DMS 273 treated with DMSO at 0.1 percent for 48 hours (cell line): ENCODE measurements at places on chromosomes 7 and 10.

DNA sequence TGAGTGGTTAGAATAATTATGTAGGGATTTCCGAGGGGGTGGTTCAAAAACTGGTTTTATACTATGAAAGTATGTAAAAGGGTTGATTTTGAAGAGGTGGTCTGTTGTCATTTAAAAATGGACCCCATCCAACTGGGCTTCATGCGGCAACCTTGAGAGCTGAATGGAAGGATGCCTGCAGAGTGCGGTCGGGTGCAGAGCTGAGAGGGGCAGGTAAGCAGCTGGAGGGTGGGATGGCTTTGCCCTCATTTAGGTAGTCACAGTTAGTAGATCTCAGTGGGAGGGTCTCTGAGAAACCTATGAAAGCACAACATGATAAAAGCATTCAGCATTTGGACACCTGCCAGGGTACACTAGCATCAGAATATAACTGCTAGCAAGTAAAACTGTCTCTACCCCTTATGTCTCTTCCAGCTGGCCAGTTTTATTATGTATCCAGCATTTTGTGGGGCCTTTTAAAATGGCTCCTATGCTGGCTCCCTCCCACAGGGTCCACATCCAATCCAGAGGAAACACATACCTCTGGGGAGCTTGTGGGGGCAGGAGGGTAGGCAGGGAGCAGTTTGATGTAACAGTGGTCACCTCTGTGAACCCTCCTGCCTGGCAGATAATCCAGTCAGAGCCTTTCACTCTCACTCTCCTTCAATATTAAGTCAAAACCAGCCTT lies 75.9 kb upstream of the MAGI2 start:
- DNase-seq, result no peak

DNA sequence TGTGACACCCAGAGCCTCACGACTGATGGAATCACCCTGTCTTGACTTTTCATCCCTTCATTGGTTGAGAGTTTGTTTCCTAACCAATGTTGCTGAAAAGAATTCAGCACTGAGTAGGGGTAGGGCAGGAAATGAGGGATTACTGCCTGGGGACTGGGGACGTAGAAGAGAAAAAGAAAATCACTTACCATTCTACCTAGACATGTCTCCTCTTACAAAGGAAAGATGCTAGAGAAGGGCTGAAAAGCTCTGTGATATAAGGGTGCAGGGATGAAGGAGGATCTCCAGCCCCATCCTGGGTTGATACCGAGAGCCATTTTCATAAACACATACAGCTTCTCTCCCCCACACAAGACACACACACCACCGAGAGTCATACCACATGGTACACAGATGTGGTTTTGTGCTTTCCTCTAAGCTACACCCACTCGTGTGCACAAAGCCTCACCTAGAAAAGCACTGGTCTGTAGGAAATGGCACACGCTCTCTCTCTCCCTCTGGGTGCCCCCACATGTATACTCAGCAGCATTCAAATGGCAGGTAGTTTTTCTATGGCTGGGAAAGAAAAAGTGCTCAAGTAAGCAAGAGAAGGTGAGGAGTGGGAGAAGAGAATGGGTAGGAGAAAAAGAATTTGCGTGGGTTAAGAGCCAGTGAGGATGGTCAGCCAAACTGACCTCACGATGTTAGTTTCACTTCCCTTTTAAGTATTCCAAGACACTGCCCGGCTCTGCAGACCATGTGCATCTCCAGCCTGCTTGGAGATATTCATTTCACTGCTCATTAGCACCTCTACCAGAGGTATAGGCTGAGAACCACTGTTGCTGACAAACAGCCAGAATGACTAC lies 85.8 kb downstream of the CALD1 start:
- DNase-seq, result no peak

DNA sequence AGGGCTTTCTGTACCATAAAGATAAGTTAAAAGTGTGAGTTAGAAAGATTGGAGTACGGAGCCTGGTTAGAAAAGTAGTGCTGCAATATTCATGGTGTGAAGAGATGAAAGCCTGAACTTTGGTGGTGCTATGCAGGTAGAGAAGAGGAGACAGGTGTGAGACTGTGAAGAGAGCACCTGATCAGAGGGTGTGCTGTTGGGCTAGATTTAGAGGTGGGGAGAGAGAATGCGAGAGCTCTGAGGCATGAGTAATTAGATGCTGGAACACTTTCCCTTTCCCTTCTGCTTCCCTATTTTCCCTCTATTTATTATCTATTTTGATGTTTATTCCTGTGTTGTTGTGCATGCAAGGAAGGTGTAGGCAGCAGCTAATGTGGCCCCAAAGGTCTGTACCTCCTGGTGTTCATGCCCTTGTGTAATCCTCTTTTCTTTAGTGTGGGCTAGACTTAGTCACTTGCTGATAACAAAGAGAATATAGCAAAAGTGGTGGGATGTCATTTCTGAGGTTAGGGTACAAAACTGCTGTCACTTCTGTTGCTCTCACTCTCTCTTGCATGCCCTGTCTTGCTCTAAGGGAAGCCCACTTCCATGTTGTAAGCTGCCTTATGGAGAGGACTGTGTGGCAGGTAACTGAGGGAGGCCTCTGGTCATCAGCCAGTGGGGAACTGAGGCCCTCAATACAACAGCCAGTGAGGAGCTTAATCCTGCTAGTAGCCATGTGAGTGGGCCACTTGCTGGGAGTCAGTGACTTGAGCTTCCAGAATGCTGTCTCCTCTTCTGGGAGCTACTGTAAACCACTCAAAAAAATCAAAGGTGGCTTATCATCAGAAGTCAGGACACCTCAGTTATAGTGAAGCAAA lies 2.6 kb upstream of the ATXN7L1 start:
- DNase-seq, result no peak

DNA sequence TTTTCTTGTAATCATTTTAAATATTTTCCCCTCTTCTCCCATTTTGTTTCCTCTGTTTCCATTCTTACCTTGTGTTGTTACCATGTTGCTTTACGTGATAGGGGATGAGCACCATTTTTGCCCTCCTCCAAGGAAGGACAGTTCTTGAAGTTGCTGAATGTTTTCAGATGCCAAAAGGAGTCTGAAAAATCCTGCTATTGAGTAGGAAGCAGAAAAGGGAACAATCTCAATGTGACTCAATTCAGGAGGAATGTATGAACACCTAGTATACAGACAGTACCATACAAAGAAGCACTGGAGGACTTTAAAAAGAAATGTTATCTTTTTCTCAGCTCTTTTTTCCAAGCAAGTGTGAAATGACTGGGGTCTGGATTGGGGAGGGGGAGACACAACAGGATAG lies 5.1 kb upstream of the NAMPT start:
- no peak for DNase-seq

DNA sequence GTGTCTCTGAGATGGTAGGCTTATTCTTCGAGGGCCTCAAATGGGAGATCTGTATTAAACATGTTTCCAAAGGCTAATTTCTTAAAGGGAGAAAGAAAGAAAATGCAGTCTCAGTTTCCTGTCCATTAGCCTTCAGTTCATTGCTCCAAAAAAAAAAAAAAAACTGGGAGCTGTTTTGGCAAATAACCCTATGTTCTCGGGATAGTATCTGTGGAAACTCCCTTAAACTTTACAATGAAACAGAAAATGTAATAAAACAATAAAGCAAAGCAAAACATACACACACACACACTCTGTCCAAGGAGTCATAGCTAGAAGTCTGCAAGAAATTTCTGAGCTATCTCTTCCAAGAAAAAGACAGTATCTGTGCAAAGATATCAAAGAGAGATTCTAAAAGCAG lies 172.5 kb upstream of the CELF2 start:
- DNase-seq, result no peak

DNA sequence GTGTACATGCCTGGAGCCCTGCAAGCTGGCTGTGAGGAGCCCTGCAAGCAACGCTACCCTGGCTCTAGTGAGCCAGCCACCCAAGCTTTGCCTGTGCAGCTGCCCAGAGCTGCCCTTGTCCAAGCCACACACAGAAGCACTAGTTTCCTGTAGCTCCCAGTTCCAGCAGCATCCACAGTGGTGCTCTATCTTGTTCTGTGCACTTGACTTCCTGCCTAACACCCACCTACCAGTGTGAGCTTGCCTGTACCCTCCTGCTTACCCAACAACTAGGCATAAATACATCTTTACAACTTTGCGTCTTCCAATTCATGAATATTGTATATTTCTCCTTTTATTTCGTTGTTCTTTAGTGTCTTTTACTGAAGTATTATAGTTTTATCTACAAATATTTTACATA lies 32.2 kb upstream of the ZNF518A start:
- DNase-seq, result no peak

DNA sequence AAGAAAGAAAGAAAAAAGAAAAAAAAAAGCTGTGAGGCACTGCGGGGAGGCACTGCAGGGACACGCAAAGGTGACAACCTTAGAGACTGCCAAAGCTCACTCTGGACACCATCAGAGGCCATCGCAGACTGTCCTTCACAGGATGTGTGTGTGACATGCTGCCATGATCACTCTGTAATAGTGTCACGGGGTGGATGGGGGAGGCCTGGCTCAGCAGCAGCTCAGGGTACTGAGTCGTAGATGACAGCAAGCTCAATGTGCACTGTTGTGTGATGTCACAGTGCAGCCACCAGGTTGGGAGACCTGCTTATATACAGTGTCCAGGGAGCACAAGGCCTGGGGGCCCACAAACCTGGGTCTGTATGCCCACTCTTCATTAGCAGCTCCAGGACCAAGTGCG lies 83.3 kb downstream of the SLIT1 start:
- no peak for DNase-seq

- no peak for DNase-seq
Observed at GRCh38 chr7:34330308-34330707, 327.7 kb upstream of the NPSR1 start.

GRCh38 chr7:5615190-5616070 lies 166.0 kb downstream of the RNF216 start:
- DNase-seq, result no peak

- DNase-seq, result no peak
Observed at GRCh38 chr7:120475994-120476393, 203.0 kb downstream of the KCND2 start.

DNA sequence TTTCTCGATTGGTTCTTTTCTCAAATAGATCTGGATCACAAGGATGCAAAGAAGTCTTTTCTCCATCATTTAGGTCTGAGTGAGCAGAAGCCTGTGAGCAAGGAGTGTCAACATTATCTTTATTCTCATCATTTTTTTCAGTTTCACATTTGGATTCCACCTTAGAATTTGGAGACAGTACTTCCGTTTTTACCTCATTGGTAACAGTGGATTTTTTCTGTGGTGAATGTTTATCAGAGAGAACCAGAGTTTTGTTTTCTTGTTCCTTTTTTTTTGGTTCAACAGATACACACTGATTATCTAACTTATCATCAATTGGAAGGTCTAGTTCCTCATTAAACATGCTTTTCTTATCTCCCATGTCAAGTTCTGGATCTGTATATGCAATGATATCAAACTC lies 151.3 kb downstream of the GALNT11 start:
- no peak for DNase-seq

GRCh38 chr10:28179006-28179742 lies 123.7 kb downstream of the MPP7 start:
- DNase-seq, result no peak

DNA sequence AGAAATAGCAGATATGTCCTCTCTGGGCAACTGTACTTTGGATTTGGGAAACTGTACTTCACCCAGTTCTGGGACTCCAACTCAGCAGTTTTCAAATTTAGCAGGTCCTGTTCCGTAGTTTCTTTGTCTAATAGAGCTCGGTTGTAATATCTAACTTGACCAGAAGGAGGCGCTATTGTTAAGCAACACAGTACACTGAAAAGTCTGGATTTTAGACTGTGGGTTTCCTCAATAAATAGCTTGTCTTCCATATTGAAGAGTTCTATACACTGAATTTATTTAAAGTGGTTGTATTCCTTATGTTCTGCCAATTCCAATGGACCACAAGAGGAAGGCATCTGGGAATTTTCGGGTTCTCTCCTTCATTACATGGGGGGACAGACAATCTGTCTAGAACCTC lies 39.8 kb downstream of the ELFN1 start:
- no peak for DNase-seq

DNA sequence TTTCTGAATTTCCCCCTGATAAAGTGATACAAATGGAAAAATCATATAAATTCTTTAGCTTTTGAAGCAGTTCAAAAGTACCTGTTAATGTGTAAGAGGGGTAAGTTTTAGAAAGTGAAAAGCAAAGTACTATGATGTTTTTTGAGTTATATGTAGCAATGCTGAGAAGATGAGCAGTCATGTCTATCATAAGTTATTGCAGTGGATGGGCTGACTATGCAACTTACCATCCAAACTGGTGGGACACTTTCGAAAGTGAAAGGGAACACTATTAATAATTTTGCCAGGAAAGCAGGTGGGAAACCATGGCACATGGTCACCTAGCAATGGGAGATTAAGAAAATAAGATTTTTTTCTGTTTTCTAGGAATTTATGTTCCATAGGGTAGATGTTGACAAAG lies 4.1 kb downstream of the MINPP1 start:
- DNase-seq, result no peak

GRCh38 chr7:125020801-125021200 lies 91.2 kb upstream of the POT1 start:
- DNase-seq, result no peak

GRCh38 chr10:119652361-119652730 lies 1.2 kb downstream of the BAG3 start:
- no peak for DNase-seq

GRCh38 chr7:184294-185264 lies 7.8 kb upstream of the FAM20C start:
- DNase-seq, result no peak

DNA sequence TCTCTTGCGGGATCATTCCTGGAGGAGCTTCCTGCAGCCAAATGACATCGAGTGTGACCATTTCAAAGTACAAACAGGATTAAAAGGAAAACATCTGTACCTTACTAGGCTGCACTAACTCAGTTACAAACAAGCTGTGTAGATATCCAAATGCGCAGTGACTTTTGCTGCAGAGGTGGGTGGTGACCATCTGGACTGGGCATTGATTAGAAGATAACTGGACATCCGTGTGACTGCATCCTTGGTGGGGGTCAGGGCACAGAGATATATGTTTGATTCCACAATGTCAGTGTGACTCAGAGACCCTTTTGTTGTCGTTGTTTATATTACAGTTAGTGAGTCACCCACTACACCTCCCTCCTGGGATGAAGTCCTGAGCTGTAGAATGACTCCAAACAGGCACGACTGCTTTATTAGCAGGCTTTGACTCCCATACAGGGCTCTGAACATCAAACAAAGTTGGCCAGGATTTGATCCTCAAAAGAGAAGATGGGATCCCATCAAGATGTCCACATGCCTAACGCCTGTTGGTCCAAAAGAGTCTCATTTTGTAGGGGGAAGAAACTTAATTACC lies 56.7 kb upstream of the SDK1 start:
- peak; percentile 31 for DNase-seq

DNA sequence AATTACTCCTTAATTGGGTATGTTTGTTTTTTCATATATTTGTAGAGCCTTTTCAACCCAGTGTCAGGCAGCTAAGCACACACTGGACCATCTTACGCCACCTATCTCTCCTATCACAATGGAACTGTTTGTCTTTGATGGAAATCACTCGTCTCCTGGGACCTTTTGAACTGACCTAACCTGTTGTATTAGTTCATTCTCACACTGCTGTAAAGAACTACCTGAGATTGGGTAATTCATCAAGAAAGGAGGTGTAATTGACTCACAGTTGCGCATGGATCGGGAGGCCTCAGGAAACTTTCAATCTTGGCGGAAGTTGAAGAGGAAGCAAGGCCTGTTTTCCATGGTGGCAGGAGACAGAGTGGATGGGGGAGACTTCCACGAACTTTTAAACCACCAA lies 182.0 kb downstream of the TCERG1L start:
- DNase-seq, result no peak
